ENCODE measurements at places on chromosomes 2 and 18. TPM values are rescaled to one million over a fixed set of nuclear protein-coding genes. Genes with fewer than 3 reads are reported as not detected.

DNA sequence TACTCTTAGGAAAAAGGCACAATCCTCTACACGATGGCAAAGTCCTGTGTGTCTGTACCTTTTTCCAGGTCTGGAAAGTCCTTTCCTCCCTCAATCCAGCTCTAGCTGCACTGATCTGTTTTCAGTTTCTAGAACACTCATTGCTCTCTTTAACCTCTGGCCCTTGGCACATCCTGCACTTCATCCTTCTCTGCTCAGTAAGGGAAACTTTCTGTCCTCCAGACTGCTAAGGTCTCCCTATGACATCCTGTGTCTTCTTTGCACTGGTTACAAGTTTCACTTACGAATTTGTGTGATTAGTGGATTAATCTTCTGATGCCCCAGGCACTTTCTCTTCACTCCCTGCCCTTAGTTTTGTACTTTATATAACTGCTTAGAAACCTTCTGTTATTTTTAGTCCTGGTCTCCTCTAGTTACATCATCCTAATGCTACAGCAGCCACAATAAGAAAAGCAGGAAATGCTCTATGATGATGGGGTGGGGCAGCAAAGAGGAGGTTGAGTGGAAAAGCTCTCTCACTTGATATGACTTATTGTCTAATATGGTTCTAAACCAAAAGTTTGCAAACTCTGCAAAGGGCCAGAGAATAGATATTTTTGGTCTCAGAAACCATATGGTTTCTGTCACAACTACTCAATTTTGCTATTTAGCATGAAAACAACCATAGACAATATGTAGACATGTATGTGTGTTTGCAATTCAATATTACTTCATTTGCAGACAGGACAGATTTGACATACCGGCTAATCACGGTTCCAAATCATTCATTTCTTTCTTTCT lies 568.2 kb downstream of the THSD7B start:
- no peak overlapping the region for H3K27ac ChIP-seq
- DNase-seq, result peak; percentile 1
- no peak overlapping the region for H3K4me3 ChIP-seq
- no peaks in the 10 kb centered on the region for H3K36me3 ChIP-seq

DNA sequence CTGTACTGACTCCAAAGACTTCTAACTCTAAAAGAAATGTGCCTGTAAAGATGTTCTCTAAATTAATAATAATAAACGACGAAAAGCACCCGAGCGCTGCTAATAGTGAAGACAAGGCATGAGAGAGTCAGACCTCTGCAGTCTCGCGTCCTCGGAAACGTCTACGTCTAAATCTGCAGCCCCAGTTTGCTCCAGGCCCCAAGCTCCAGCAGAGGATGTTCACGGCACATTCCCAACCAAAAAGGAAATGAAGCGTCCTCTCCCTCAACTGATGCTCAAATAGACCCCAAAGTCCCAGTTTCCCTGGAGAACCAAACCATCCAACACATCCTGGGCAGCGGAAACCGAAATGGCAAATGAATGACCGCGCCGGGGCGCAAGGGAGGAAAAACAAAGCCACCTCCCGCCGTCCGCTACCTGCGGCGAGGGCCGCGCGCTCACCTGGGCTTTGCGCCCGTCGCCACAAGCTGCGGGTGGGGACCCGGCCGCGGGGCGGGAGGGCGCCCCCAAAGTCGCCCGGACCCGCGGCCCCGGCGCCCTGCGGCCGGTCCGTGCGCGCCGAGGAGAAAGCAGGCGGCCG lies 47.1 kb upstream of the CCDC150 start:
- peak overlapping the region; percentile 34 for H3K27ac ChIP-seq
- H3K4me3 ChIP-seq, result peak overlapping the region; percentile 50
- H3K27me3 ChIP-seq, result peaks cover 38% of the 10 kb centered on the region
- no peak for DNase-seq

DNA sequence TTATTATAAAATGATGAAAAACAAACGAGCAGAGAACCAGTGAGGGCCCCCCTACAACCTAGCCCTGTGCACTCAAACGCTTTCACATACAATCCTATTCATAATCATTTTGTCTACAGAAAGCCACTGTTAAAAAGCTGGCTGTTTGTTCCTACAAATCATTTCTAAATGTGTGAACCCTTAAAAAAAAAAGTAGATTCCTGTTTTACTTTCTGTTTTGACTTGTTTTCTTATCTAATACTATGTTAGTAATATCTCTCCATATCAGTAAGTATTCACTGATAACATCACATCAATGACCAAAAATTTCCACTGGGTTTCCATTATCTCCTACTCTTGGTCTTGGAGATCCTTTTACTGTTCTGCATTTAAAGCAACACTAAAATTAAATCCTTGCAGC lies 128.8 kb upstream of the TTC39C start:
- H3K4me1 ChIP-seq, result peaks cover 24% of the 10 kb centered on the region
- H3K27ac ChIP-seq, result peak overlapping the region; percentile 44
- no peak for DNase-seq
- H3K36me3 ChIP-seq, result no peaks in the 10 kb centered on the region
- H3K4me3 ChIP-seq, result no peak overlapping the region

GRCh38 chr18:73841661-73842060 lies 306.0 kb downstream of the FBXO15 start:
- H3K27me3 ChIP-seq, result peaks cover 5% of the 10 kb centered on the region
- no peaks in the 10 kb centered on the region for H3K4me1 ChIP-seq
- no peaks in the 10 kb centered on the region for H3K36me3 ChIP-seq
- DNase-seq, result no peak
- H3K4me3 ChIP-seq, result no peak overlapping the region

GRCh38 chr2:226362980-226363379 lies 436.6 kb downstream of the IRS1 start:
- no peak overlapping the region for H3K4me3 ChIP-seq
- no peak for DNase-seq
- H3K36me3 ChIP-seq, result no peaks in the 10 kb centered on the region
- H3K27me3 ChIP-seq, result peaks cover 2% of the 10 kb centered on the region
- no peaks in the 10 kb centered on the region for H3K4me1 ChIP-seq
- H3K27ac ChIP-seq, result no peak overlapping the region

DNA sequence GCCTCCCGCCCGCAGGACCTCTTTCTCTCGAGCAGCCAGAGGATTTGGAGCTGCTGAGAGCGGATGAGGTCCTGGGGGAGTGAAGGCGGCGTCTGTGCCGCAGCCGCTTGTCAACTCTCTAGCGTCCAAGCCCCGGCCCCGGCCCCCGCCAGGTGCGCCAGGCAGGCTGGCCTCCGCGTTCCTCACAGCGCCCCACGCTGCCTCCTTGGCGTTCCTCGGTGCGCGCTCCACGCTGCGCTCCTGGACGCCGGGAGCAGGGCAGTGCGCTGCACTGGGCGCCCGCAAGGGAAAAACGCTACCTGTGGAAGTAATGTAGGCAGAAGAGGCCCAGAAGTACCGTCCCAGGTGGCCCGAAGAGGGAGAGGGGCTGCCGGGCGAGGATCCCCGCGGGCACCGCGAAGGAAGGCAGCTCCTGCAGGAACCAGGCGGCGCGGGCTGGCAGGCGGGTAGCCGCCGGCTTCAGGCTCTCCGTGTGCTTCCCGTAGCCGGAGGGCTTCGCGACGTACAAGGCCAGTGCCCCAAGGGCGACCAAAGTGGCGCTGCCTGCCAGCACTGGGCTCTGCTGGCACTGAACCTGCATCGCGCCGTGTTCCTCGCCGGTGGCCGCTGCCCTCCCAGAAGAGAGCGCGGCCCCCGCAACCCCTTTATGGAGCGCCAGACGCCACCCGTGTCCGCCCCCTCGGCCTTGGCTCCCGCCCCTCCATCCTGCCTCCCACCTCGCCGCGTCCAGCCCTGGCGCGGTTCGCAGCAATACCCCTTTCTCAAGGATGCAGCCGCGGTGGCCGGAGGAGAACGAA lies at the start of gene SRD5A2:
TSS of gene SRD5A2 (minus strand) at position 618 of the 797 bp plus-strand sequence. CDS start at position 580, 38 bp downstream.
- H3K4me1 ChIP-seq, result no peaks in the 10 kb centered on the region
- no peak within 1 kb of the TSS for H3K27ac ChIP-seq
- no peak within 1 kb of the TSS for H3K4me3 ChIP-seq
- no peaks in the 10 kb centered on the region for H3K36me3 ChIP-seq
- DNase-seq, result no peak
- peaks cover 41% of the 10 kb centered on the region for H3K27me3 ChIP-seq

- no peak overlapping the region for H3K4me3 ChIP-seq
- peaks cover 3% of the 10 kb centered on the region for H3K4me1 ChIP-seq
- no peaks in the 10 kb centered on the region for H3K36me3 ChIP-seq
Measured at GRCh38 chr18:48360376-48361021, 48.7 kb downstream of the ZBTB7C start.

DNA sequence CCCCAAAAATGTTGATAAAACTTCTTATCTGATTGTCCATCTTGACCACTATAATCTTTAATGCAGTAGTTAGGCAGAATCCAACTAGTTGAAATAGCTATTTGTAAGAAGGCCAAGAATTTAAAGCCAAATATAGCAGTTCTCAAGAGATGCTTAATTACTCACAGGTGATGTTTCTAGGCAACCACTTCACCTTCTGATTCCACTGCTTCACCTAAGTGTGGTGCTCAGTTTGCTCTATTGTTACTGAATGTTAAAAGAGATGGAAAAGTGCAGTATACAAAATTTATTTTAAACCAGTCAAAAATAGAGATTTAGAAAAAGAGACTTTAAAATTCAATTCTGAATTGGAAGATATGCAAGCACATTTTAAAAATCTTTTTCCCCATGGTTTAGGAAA lies 539.4 kb downstream of the ZNF804A start:
- no peaks in the 10 kb centered on the region for H3K36me3 ChIP-seq
- no peak overlapping the region for H3K27ac ChIP-seq
- no peaks in the 10 kb centered on the region for H3K4me1 ChIP-seq
- H3K27me3 ChIP-seq, result no peaks in the 10 kb centered on the region

- no peak overlapping the region for H3K4me3 ChIP-seq
- no peak overlapping the region for H3K27ac ChIP-seq
- no peak for DNase-seq
- H3K36me3 ChIP-seq, result peaks cover 34% of the 10 kb centered on the region
- no peaks in the 10 kb centered on the region for H3K27me3 ChIP-seq
- H3K4me1 ChIP-seq, result peaks cover 13% of the 10 kb centered on the region
Measured at GRCh38 chr2:1634681-1635341, 109.5 kb downstream of the PXDN start.

DNA sequence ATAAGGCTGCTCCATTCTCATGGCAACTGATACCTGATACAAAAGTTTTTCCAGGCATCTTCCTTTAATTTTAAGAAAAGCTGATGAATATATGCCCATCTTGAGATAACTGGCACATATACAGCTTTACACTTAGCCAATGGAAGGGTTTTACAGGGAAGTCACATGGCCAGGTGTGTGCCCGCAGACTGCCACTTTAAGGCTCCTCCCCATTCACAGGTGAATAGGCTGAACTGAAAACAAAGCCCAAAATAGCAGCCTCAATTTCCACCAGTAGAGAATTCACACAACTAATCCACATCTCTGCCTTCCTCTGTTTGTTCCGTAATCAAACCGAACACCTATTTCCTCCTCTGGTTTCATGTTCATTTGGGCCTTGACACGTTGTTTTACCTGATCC lies 9.8 kb upstream of the ME2 start:
- H3K4me1 ChIP-seq, result peaks cover 6% of the 10 kb centered on the region
- no peak for DNase-seq
- no peak overlapping the region for H3K4me3 ChIP-seq
- no peaks in the 10 kb centered on the region for H3K27me3 ChIP-seq
- H3K36me3 ChIP-seq, result no peaks in the 10 kb centered on the region

DNA sequence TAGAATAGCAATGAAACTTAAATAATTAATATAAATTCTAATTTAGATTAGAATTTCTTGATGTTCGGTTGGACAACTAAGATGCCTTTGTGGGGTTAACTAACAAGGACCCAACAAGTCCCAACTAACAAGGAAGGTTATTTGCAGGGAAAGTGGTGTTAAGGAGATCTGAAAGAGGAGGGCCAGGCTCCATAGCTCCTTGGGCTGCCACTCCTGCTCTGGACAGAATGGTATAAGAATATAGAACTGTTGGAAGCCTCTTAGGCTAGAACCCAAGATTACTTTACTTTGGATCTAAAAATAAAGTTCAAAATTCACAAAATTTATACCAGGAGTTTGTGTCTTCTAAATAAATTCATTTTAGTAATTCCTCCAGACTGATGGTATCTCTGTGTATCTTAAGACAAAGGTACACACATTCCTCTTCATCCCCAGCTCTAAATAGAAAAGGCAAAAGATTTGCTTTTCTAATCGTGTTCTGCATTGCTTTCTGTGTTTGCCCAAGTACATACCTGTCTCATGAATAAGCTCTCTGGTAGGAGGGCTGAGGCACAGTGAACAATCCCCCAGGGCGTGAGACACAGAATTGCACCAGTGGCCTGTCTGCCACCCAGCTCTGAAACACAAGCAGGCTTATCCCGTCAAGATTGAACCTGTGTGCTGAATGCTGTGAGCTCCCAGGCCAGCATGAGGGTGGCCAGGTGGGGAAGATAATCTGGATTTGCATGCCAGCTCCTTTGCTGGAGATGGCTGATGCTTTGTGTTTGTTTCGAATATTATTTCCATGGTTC lies 176.0 kb downstream of the ACKR3 start:
- no peak overlapping the region for H3K27ac ChIP-seq
- H3K4me1 ChIP-seq, result no peaks in the 10 kb centered on the region
- DNase-seq, result peak; percentile 20
- no peaks in the 10 kb centered on the region for H3K36me3 ChIP-seq

The ACKR3 gene
- 92.9 TPM for polyA plus RNA-seq

The UPP2 gene
- 0.04 TPM for polyA plus RNA-seq

The SULT1C4 gene
- polyA plus RNA-seq, result 18.0 TPM

The ICA1L gene
- 10.7 TPM for polyA plus RNA-seq

The ANKZF1 gene
- 65.8 TPM for polyA plus RNA-seq

The EVA1A gene
- 10.0 TPM for polyA plus RNA-seq

The MTERF4 gene
- polyA plus RNA-seq, result 53.3 TPM

The MC4R gene
- polyA plus RNA-seq, result 0.27 TPM

All from large intestine (tissue), 12 donors.